Hematopoietic multipotent progenitor cell treated with erythropoietin and hydrocortisone succinate and interleukin-3 and kit ligand, for 15 days (in vitro differentiated cells): ENCODE measurements at places on chromosomes 7 and 10.

DNA sequence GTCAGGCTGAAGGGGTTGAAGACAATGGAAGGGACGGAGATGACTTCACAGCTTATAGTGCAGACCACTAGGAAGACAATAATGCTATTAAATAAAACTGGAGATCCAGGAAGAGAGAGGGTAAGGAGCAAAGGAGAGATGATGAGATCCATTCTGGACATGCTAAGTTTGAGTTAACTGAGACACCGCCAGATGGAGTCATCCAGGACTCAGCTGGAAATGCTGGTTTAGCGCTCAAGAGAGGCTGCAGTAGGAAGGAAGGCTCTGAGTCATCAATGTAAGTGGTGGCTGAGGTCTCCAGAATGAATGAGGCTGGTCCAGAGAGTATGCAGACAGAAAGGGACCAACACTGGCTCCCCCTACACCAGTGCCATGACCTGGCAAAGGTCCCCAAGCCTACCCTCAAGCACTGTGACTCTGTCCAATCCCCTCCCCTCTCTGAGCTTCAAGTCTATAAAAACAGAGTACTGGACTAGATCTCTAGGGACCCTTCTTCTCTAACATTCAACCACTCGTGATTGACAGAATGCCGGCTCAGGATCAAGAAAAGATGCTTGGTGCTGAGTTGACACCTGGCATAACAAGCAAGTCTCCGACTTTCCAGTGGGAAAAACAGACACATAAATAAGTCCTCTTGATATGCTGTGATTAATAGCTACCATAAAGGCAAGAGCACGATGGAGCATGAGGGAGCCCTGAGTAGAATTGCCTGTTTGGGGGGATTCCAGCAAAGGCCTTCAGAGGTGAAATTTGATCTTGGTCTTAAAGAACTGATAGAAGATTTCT lies 8.9 kb downstream of the GFRA1 start:
- no peak for DNase-seq

- peak; percentile 8 for DNase-seq
Measured at GRCh38 chr10:132363921-132364593, 32.1 kb downstream of the LRRC27 start.

- DNase-seq, result no peak
Measured at GRCh38 chr7:138204285-138204981, 128.2 kb downstream of the AKR1D1 start.

GRCh38 chr7:132059141-132059540 lies 502.7 kb upstream of the PODXL start:
- DNase-seq, result no peak

DNA sequence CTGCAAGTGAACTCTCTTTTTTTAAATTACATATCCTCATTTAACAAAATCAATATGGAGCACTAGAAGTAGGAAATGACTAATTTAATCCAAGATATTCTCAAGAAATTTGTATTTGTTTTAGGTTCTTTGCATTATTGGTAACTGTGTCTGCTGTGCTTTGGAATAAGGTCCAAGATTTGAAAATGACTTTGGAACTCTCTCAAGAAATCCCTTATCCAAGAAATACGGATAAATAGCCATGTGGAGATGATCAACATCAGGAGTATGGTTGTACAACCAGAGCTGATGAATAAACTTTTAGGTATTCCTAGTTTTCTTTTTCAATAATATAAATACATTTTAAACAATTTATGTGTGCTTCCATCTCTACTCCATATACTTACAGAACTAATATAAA lies 279.9 kb upstream of the SEMA3C start:
- DNase-seq, result no peak

DNA sequence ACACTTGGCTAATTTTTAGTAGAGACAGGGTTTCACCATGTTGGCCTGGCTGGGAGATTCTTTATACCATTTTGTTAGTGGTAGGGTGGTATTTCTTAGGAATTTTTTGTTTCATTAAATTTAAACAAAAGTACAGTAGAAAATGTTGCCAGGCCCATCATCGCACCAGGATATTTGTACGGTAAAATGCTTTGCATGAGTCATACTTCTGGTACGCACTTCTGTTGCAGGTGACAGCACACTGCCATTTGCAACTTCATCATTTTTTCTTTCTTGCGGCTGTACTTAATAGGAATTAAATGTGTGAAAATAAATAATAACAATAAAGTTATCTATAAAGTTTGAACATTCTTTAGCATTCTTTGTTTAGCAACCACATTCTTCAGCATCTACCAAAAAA lies 195.6 kb downstream of the SKAP2 start:
- no peak for DNase-seq

- DNase-seq, result no peak
Measured at GRCh38 chr10:24331457-24331856, 122.5 kb downstream of the KIAA1217 start.

GRCh38 chr10:79266543-79267312 lies 80.5 kb upstream of the PPIF start:
- no peak for DNase-seq

GRCh38 chr7:92461027-92462003 lies 14.0 kb downstream of the GATAD1 start:
- peak; percentile 37 for DNase-seq

DNA sequence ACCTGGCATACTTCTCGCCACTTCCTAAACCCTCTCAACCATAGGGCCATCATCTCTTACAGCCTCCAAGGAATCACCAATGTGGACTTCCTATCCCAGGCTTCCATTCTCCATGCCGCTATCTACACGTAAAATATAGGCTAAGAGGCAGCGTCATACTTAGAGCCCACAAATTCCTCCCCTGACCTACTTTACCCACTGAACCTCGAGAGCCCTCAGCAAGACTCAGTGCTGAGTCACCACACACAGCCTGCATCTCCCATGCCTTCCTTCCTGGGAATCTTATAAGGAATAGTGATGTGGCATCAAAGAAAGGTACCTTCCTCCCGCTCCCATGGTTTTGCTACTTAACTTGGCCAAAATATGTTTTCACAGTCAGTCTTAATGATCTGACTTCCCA lies 435.6 kb upstream of the NFE2L3 start:
- DNase-seq, result no peak

DNA sequence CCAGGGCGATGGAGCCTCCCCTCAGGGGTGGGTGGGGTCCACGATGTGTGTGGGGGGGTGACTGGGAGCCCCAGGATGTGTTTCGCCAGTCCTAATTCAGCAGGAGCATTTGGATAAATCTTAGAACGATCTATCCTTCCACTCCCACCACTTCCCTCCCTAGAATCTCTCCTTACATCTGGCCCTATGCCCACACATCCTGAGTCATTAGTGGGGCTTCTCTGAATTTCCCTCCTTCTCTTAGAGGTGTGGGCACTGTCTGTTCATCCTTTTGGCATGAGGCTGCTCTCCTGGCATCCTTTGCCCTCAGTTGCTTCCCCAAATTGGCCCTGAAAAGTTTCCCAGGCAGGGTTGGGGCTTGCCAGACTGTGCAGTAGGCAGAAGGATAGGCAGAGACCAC lies 1.6 kb downstream of the GHRHR start:
- DNase-seq, result no peak

DNA sequence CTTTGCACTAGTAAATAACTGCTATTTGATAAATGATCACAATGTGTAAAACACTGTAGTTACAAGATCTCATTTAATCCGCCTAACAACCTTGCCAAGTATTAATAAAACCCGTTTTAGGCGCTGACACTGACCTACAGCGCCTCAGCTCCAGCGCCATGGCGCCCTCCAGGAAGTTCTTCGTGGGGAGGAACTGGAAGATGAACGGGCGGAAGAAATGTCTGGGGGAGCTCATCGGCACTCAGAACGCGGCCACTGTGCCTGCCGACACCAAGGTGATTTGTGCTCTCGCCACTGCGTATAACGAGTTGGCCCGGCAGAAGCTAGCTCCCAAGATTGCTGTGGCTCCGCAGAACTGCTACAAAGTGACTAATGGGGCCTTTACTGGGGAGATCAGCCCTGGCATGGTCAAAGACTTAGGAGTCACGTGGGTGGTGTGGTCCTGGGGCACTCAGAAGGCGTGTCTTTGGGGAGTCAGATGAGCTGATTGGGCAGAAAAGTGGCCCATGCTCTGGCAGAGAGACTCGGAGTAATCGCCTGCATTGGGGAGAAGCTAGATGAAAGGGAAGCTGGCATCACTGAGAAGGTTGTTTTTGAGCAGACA lies 1.1 kb upstream of the TNPO3 start:
- DNase-seq, result no peak

DNA sequence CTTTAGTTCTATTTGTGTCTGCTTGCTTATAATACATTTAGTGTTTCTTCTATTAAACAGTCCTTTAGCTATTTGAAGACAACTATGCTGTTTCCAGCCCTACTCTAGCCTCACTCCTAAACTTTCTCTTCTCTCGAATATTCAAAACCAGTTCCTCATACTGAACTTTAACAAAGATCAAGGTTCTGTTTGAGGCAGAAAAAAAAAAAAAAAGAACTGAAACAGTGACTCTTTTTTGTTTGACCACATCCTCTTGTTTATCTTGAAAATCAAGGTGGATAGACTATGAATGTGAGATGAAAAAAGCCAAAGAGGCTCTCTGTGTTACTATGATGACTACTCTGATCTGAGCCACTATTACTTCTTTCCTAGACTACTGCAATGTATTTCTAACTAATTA lies 154.3 kb downstream of the ZNF365 start:
- DNase-seq, result no peak

GRCh38 chr10:124372899-124373298 lies 45.8 kb downstream of the OAT start:
- DNase-seq, result no peak

- no peak for DNase-seq
Measured at GRCh38 chr7:127667759-127668530, 16.0 kb downstream of the SND1 start.

DNA sequence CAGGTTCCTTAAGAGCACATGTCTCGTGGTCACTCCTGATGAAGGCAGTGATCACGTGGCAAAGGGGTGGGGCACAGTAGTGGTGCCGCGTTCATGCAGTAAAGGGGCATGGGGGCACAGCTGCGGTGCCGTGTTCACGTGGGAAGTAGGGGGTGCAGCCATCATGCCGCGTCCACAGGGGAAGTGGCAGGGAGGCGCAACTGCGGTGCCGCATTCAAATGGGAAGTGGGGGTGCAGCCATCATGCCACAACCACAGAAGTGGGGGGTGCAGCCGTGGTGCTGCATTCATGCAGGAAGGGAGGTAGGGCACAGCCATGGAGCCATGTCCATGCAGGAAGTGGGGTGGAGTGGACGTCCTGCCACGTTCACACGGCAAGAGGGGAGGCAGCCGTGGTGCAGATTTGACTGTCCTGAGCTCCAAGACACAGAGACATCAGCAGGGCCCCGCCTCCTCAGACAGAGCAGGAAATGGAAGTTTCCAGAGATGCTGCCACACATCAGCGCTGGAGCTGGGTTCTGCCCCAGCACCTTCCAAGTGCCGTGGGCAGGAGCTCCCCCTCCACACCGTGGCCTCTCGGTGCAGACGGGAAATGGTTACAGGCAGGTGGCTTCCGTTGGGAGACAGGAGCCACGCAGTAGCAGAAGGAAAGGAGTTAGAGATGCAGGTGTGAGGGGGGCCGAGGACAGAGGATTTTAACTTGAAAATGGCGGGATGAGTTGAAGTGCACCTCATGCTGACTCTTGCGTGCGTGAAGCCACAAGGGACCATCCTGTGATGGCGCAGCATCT lies 95.0 kb upstream of the DDC start:
- DNase-seq, result no peak

GRCh38 chr10:82037076-82037475 lies 162.1 kb downstream of the NRG3 start:
- no peak for DNase-seq

- no peak for DNase-seq
Measured at GRCh38 chr7:4613846-4614548, 68.1 kb upstream of the FOXK1 start.

DNA sequence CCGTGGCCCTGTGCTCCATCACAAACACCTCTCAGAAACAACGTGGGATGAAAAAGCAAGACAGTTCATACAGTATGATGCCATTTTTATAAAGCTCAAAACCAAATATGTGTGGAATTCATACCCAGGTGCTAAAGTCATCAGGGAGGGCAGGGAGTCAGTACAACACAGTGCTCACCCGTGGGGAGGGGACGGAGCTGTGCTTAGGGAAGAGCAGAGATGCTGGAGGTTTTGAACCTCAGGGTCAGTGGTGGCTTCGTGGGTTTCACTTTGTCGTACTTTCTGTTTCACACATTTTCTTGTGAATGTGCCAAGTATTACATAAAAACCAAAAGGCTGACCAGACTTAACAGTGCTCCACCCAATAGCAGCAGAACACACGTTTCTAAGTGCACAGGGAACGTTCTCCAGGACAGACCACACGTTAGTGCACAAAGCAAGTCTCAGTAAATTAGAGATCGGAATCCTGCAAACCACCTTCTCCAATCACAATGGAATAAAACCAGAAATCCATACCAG lies 21.2 kb downstream of the ZMIZ2 start:
- no peak for DNase-seq

- DNase-seq, result no peak
Measured at GRCh38 chr10:118027397-118027796, 19.3 kb downstream of the RAB11FIP2 start.

- DNase-seq, result no peak
Measured at GRCh38 chr10:11225935-11226334, 208.3 kb downstream of the CELF2 start.

DNA sequence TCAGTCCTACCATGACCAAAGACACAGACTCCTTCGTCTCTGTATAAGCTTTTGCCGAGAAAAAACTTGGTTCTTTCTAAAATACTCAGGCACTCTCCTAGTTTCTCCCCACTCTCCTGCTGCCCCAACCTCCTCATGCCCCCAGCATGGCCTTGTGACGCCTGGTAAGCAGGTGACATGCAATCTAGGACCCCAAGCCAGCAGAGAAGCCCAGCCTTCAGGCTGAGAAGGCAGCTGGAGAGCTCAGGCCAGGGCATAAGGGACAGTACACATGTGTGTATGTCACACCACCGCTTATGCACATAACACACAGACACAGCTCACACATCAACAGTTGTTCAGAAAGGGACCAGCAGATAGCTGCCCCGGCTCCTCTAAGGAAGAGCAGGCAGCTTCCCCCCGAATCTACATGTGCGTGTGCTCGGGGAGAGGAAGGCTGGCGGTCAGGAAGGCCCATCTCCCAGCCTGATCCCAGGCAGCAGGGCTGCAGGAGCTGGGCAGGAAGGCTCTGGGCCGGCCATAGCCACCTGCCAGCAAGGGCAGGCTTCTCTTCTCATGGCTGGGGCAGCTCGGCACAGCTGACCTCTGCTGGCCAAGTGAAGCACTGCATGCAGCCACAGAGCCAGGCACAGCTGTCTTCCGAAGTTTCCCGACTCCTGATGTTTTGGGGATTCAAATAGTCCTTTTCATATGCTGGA lies 8.5 kb downstream of the DDX56 start:
- peak; percentile 82 for DNase-seq

GRCh38 chr7:22111661-22112060 lies 166.0 kb upstream of the CDCA7L start:
- DNase-seq, result no peak

GRCh38 chr10:67943917-67944316 lies 59.5 kb downstream of the SIRT1 start:
- no peak for DNase-seq

- no peak for DNase-seq
Measured at GRCh38 chr7:94781236-94781635, 125.3 kb upstream of the SGCE start.
